ENCODE measurements at places on chromosomes 1 and 21.

GRCh38 chr1:91557039-91557690 is 56.5 kb downstream of the CDC7 start:
- peak; percentile 69 for DNase-seq

DNA sequence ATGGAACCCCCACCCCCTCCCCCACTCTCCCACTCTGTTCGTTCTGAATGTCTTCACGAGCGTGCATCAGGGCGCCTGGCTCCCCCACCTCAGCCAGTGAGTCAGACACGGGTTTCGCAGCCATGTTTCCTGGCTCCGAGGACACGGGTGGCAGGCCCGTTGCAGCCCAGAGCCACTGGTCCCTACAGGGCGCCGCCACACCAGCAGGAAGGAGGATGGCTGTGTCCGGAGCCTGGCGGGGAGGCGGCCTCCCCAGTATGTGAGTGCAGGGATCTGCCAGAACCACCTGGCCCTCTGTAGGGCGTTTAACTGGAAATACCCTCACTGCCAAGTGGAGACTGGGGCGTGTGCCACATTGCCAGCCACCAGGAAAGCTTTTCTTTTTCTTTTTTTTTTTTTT is 18.5 kb downstream of the CSTB start:
- DNase-seq = no peak

- DNase-seq = no peak
Observed at GRCh38 chr1:36134031-36134430, 9.0 kb upstream of the COL8A2 start.

- DNase-seq = no peak
Observed at GRCh38 chr1:6485168-6486101, 6.0 kb downstream of the PLEKHG5 start.

DNA sequence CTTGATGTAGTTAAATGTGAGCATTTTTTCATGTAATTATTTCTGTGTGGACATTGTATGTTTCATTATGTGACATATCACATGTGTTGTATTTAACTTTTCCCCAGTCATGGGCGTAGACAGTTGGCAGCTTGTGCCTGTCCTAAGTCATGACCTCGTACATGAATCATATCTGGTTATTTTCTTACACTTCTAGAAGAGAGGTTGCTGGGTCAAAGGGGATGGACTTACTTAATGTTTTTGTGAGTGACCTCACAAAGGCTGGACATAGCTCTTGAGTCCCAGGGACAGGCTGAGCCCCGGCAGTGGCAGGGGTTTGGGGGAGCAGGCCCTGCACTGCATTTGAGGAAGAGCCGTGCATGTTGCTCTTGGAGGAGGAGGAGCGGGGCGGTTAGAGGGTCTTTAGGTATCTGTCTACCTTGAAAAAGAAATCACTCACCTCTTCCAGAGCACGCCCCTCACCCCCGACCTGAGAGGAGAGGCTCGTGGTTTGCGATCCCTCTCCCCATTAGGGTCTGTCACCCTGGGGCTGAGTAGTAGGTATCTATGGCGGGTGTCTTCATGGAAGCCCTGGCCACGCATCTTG is 16.4 kb downstream of the IFNGR2 start:
- no peak for DNase-seq

DNA sequence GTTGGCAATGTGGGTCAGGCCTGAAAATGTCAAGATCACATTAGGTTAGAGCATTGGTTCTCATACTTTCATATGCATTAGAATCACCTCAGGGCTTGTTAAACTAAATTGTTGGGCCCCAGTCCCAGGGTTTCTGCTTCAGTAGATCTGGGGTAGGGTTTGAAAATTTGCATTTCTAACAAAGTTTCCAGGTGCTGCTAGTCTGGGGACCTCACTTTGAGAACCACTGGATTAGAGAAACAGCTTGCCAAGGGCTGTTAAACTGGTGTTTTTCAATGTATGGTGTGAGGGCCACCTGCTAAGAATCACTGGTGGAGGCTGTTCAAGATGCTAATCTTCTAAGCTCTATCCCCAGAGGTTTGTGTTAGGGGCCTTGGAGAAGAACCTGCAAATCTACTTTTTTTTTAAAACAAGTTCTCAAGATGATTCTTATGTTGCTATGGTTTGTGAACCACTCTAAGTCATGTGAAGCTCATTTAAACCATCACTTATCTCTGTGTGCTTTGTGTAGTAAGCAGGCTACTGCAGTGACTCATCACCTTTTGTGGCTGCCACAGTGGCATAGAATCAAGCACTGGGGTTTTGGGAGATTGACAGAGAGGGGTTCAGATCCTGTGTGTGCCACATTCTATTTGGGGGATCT is 152.2 kb downstream of the S1PR1 start:
- DNase-seq = peak; percentile 7

DNA sequence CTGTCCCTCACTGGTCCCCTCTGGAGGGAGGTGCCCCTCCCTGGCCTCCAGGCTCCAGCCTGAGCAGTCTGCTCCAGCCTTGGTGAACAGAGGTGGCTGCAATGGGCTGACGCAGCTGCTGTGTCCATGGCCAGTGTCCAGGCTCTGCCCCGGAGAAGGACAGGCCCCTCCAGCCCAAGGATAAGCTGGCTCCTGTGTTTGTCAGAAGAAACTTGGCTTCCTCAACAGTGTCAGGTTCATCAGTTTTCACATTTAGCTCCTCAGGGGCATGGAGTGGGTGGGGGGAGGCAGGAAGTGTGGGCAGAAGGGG is 402.8 kb downstream of the MATN1 start:
- DNase-seq = no peak

GRCh38 chr1:234980645-234981396 is 147.8 kb downstream of the TOMM20 start:
- peak; percentile 96 for DNase-seq

- DNase-seq = peak; percentile 65
Observed at GRCh38 chr1:118257946-118258345, 72.9 kb upstream of the SPAG17 start.

DNA sequence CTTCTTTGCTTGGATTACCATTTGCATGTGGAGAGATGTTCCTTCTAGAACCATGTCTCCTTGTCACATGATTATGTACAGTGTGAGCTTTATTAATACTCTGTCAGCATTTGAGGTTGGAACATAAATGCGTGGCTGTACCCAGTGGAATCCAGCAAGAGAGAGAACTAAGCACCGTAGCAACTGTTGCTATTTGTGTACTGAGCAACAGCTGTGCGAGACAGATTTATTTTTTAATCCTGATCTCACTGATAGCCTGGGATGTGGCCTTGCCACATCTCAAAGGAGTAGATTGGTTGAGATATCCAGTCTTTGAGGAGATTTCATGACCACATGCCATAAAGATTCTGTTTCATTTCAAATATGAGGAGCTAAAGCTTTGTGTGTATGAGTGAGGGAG is 43.4 kb downstream of the KIF1B start:
- DNase-seq = peak; percentile 77

DNA sequence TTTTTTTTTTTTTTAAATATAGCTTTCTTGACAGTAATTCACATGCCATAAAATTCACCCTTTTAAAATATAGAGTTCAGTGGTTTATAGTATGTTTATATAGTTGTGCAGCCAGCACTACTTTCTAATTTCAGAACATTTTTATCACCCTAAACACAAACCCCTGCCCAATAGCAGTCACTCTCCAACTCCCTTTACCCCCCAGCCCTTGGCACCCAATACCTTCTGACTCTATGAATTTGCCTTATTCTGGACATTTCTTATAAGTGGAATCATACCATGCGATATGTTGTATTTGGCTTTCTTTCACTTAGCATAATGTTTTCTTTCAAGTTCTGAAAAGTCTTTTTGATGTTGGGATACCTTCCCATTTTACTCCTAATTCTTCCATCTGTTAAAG is 42.5 kb upstream of the NEXN start:
- DNase-seq = no peak

- DNase-seq = no peak
Observed at GRCh38 chr1:38194472-38194871, 147.9 kb upstream of the POU3F1 start.

- DNase-seq = no peak
Observed at GRCh38 chr1:200161801-200162200, 134.3 kb downstream of the NR5A2 start.

DNA sequence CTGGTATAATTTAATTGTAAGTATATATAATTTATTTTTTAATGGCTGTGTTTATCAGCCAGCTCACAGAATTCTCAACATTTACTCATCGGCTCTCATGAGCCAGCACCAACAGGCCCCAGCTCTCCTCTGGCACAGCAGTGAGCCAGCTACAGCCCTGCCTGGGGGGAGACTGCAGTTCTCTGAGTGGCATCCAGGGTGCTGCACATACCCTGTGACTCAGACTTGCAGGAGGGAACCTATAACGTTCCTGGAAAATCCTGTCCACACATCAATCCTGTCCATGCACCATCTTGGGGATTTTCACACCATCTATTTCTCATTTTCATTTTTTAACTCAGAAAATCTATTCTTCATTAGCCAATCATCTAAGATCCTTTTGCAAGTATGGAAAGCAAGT is 36.5 kb downstream of the FHAD1 start:
- no peak for DNase-seq

DNA sequence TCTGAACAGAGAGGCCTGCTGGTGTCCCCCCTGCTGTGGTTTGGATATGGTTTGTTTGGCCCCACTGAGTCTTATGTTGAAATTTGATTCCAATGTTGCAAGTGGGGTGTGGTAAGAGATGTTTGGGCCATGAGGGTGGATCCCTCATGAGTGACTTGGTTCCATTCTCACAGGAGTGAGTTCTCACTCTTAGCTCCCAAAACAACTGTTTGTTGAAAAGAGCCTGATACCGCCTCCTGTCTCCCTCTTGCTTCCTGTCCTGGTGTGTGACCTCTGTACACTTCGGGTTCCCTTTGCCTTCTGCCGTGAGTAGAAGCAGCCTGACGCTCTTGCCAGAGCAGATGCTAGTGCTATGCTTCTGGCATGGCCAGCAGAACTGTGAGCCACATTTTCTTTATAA is 60.5 kb downstream of the C21orf91 start:
- no peak for DNase-seq

GRCh38 chr1:192802406-192802805 is 6.4 kb upstream of the RGS2 start:
- no peak for DNase-seq

DNA sequence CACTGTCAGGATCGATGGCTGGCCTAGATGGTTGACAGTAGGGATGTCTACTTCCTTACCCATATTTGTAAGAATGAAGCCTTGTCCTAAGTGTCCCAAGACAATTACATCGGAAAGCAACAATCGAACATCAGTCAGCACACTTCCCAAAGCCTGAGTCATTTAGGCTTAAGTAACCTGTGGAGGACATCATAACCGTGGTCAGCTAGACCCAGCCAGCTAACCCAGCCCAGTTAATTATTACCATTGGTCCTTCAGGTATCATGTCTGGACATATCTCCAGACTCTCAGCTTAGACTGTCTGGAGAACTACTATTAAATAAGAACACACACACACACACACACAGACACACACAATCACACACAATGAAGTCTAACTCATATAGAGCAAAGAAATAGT is 264.7 kb downstream of the TRABD2B start:
- no peak for DNase-seq

DNA sequence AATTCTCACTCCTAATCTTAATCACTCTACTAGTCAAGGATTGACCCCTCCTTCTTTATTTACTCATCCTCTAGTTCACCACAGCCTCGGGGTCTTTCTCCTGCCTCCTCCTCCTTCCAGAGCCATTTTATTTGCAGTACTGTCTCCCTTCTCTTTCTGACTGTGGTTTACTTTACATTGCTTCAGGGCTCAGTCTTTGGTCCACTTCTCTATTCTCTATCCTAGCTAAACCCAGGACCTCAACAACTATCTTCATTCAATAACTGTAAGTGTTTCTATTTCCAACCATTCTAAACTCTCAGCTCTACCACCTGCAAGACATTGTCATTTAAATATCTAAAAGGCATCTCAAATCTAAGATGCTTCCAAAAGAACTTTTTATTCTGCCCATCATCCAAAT is 493.8 kb downstream of the TTLL7 start:
- DNase-seq = no peak

GRCh38 chr1:245235156-245235555 is 80.4 kb downstream of the KIF26B start:
- DNase-seq = peak; percentile 49

- no peak for DNase-seq
Observed at GRCh38 chr1:231541842-231542241, 13.4 kb downstream of the TSNAX start.

GRCh38 chr1:23807453-23807852 is 6.9 kb upstream of the GALE start:
- DNase-seq = no peak

DNA sequence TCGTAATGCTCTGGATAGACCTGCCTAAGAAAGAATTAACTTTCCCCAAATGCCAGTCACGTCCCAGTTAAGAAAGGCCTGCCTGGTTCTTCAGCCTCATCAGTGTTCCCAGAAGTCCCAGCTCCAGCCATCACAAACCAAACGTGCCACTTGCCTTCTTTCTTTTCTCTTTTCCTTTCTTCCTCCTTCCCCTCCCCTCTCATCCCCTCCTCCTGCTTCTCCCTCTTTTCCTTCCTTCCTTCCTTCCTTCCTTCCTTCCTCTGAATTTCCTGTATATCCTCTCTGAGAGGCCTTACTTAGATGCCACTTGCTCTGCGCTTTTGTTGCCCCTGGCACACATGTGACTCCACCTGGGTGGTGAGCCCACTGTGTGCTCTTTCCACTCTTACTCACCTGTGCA is 228.2 kb downstream of the NFIA start:
- no peak for DNase-seq

DNA sequence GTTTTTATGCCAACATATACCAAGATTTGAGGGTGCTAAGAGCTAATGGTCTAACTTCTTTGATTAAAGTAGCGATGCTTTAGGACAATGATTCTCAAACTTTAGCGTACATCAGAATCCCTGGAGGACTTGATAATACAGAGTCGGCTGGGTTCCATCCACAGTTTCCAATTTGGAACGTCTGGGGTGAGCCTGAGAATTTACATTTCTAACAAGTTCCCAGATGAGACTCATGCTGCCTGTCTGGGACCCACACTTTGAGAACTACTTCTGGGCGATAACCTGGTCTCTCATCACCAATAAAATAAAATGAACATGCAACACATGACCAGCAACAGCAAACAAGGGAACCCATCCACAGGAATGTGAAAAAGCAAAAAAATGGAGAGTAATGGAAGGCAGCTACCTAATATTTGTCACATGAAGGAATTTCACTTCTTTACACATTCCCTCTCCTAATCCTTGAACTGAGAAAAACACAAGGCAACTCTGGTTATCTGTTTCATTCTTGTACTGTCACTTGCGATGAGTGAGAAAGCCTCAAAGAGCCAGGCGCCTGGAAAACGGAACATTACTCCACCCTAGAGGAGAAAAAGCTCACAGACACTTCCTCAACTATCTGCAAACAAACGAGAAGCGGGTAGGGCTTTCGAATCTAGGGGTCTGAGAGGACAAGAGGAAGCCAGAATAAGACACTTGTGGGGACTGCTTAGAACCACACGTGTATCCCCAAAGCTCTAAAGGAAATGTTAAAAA is 14.0 kb downstream of the HSF2BP start:
- DNase-seq = peak; percentile 85
